ENCODE measurements at places on chromosomes 4 and X. TPM values are rescaled to one million over a fixed set of nuclear protein-coding genes. Genes with fewer than 3 reads are reported as not detected.

GRCh38 chrX:49041744-49042580 is 1.2 kb downstream of the TFE3 start:
- DNase-seq: peak; percentile 62

- DNase-seq: peak; percentile 43
Measured at GRCh38 chr4:7862561-7863192, 77.0 kb downstream of the AFAP1 start.

DNA sequence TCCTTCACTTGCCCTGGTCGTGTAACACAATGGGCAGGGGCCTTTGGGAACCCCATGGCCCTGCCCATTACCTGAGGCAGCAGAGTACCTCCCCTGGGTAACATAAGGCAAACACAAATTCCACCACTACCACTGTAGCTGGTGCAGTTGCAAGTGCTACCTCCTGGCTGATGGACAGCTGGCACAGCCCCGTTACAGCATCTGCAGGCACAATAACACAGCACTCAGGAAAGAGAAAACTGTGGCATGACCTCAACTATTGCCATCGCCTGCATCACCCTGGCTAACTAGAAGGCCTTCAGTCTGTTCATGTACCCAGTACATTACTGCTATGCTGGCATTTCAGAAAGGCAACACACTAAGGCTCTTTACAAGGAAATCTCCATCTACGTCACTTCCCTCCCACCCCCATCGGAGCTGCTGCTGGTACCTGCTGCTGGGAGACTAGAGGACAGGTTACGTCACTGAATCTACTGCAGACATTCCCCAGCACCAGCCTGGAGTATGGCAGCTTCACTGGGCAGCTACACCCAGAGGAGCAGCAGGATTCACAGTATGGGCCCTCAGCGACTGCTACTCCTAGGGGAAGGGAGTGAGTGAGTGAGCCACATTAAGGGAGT is 39.4 kb downstream of the ARFIP1 start:
- no peak for DNase-seq

GRCh38 chr4:175238827-175239517 is 320.8 kb downstream of the ADAM29 start:
- no peak for DNase-seq

Gene USP17L28
- not detected for total RNA-seq

All from endodermal cell (in vitro differentiated cells).